Endothelial cell (in vitro differentiated cells): ENCODE measurements at places on chromosomes 5 and 9.

DNA sequence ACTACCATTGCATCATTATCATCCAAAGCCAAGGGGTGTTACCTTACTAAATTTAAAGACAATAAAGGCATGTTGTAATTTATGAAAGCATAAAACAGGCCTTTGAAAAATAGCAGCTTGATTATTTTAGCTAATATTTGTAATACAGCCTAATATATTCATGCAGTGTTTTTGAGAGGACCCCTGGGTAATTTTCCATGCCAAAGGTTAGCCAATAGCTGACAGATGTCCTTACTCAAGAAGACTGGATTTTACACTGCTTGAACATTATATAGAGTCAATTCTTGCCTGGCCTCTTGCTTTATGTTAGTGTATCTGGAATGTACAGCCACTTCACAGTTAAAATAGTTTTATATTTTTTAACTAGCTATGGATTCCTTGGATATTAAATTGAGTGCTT is 337.8 kb upstream of the PAPPA start:
- no peak for DNase-seq

DNA sequence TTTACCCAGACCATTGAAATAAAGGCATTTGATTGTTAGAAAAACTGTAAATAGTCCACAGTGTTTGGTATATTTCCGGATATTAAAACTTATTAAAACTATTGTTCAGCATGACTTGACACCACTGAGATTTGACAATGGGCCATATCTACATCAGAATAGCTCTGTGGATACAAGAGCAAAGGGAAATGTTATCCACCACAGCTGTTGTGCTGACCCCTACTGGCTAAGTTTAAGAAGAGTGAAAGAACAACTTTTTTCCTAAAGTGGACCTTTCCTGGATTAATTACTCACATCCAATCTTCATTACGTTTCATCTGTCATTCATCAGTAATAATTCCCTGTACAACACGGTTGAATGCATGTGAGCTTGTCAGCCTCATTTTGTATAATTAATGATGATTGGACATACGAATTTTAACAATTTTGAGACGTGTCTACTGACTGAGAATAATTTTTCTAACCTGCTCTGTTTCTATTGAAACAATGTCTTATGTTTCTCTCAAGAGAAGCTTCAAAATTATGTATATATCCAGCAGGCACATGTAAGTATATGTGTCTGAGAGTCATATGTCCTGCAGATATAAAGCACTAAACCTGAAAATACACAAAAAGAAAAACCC is 1952.6 kb downstream of the MAT2B start:
- DNase-seq: peak; percentile 33

- DNase-seq: no peak
Observed at GRCh38 chr5:118857700-118858099, 130.6 kb downstream of the DTWD2 start.

GRCh38 chr9:38047301-38048251 is 21.5 kb downstream of the SHB start:
- peak; percentile 62 for DNase-seq

DNA sequence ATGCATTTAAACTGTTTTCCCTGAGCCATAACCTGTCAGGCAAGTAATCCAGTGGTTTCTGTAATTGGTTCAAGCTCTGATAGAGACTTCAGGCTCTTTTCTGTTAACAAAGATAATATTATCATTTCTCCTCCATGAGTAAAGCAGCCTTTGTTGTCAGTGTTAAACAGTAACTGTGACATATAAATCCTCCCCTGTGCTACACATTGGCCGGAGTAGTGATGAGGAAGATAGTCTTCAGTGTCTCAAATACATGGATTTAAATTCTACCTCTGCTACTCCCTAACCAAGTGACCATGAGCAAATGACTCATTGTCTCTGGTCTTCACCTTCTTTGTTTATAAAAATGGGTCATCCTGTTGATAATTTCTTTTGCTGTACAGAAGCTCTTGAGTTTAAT is 615.5 kb upstream of the CHD1 start:
- DNase-seq: no peak

GRCh38 chr5:149731332-149731616 is 1.2 kb downstream of the PPARGC1B start:
- DNase-seq: no peak

GRCh38 chr5:78056901-78057514 is 237.5 kb downstream of the AP3B1 start:
- DNase-seq: no peak

GRCh38 chr9:127154390-127155191 is 32.2 kb upstream of the ANGPTL2 start:
- no peak for DNase-seq

DNA sequence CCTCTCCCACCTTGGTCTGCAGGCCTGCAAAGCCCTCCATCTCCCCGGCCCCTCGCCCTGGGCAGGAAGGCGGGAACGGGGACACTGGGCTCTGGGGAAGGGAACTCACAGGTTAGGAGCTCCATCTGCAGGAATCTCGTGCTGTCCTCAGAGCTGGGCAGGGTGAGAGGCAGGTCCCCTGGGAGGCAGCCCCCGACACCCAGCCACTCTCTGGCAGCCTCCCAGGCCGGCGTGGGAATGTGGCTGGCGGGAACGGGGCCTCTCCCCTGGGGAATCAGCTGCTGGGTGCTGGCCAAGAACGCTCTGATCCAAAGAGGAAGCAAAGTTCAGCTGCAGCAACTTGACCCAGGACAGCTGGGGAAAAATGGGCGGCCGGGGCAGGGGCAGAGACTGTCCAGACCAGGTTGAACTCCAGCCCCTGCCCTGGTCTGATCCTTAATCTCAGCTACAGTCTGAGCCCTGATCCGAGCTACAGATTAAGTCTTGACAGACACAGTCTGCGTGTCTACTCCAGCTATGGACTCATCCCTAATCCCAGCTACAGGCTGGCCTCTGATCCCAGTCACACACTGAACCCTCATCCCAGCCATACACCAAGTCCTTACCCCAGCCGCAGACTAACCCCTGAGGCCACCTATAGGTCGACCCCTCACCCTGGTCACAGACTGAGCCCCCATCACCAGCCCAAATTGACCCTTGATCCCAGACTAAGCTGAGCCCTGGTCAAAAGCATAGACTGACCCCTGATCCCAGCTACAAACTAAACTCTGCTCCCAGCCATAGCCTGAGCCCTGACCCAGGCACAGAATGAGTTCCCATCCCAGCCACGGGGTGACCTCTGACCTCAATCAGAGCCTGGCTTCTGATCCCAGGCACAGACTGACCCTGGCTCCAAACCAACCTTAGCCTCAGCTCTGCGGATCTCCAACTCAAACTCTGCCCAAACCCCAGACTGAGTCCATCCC is 37.3 kb upstream of the EGFL7 start:
- no peak for DNase-seq

GRCh38 chr9:101126556-101126955 is 98.0 kb downstream of the PLPPR1 start:
- DNase-seq: no peak

DNA sequence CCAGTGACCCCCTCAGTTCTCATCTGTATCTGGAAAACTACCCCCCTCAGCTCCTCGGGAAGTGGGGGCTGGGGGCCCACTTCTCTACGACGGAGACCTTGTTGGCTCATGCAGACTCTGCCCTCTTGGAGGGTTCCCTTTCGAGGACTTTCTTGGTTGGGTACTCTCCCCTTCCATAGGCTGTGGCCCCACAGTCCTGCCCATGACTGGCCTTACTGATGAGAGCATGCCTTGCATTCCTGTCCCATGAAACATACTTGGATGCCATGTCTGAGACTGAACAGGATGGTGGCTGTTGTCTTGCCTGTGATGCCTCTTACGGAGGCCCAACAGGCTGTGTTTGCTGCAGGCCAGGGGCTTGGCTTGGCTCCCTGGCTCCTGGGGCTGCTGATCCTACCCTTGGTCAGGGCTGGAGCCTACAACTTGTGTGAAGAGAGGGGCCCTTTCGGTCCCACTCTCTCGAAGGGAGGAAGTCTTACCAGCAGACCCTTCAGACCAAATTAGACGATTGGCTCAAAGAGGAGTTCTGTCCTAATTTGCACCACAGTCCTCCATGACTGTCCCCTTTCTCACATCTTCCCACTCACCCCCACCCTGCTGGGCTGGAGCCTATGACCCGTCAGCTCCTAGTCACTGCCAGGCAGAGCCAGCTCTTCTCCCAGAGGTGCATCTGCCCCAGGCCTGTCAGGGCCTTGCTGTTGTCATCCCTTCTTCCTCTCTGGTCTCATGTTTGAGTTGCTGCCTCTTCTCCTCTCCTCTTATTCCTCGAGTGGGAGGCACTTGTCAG is 109.9 kb downstream of the CACNA1B start:
- no peak for DNase-seq

- DNase-seq: no peak
Observed at GRCh38 chr5:138843316-138844124, 31.6 kb downstream of the LRRTM2 start.

- no peak for DNase-seq
Observed at GRCh38 chr9:114119242-114120191, 20.4 kb upstream of the KIF12 start.

- DNase-seq: no peak
Observed at GRCh38 chr5:2352101-2352861, 399.2 kb downstream of the IRX2 start.

- DNase-seq: no peak
Observed at GRCh38 chr5:135248801-135249231, 150.2 kb downstream of the MACROH2A1 start.

GRCh38 chr9:8085986-8086385 is 286.4 kb upstream of the DMAC1 start:
- DNase-seq: no peak

- no peak for DNase-seq
Observed at GRCh38 chr9:121784731-121785411, 133.4 kb downstream of the DAB2IP start.

GRCh38 chr5:59186623-59187022 is 603.7 kb downstream of the RAB3C start:
- no peak for DNase-seq

DNA sequence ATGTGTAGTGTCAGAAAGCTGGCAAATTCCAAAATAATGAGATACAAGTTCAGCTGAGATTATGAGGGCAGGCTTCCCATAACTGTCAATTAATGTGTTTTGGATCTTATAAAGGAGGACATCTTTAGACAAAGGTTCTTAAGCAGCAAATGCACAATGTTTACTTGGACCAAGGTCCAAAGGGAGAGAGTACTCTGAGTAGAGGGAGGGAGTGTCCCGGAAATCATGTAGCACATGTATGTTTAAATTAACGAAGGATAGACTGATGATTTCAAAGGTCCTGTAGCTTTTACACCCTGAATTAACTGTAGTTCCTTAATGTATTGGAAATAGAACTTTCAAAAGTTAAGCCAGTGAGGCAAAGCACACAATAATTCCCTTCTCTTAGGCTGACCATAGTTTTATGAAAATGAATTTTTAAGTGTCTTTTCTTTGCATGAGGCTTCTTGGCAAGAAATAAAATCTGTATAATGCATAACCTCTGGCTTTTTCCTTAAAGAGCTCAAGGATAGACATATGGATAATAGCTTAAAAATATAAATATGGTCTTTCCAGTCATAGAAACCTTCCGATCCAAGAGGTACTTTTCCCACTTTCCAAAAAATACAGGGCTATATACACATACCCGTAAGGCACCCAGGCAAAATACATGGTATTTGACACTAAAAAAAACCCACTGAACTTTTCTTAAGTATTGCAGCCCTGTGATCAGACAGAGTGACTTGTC is 93.0 kb downstream of the PCSK5 start:
- no peak for DNase-seq

DNA sequence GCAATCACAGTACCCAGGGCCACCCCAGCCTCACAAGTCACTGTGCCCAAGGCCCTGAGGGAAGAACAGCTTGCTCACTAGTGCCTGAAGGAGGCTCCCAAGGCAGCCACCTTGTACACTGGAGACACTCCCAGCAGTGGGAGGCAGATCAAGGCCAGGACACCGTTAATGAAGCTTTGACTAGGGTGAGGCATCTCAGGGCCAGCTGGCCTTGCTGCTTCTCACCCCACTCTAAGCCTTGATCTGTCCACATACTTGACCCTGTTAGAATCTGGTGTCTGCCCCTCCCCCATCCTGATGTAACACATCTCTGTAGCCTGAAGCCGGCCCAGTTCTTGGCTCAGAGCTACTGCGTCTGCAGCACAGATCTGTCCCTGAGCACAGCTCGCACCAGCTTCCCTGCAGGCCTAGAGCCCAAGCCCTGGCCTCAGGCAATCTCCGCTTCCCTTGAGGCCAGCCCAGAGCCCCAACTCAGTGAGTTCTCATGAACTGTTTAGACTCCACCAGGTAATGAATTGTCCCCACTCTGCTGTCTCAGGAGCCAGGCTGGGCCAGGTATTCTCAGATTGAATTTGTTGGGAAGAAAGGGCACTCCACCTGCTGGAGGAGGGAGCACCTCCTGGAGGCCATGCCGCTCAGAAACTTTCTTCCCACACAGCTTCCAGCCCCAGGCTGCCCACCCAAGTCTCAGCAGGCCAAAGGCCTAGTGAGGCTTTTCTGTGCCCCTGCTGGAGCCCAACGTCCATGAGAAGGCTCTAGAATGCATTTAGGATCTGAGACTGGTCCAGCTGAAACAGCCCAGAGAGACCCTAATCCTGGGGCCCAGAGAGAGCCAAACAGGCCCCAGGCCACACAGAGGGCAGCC is 13.4 kb upstream of the JADE2 start:
- no peak for DNase-seq

- DNase-seq: no peak
Observed at GRCh38 chr9:93187047-93187446, 3.1 kb downstream of the WNK2 start.

DNA sequence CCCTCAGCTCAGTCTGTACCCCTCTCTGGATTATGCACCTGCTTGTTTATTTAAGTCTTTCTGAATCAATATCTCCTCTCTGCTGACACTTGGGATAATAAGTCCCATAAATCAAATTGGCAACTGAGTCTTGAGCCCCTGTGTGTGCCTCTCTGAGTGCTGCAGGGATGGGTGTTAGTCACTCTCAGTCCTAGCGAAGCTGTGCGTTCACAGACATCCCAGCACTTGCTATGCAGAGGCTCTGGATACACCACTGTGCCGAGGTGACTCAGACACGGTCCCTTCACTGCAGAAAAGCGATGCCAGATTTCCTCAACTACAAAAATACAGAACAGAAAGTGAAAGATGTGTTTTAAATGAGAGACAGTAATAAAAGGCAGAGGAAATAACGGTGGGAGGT is 4.1 kb upstream of the KCNMB1 start:
- no peak for DNase-seq

DNA sequence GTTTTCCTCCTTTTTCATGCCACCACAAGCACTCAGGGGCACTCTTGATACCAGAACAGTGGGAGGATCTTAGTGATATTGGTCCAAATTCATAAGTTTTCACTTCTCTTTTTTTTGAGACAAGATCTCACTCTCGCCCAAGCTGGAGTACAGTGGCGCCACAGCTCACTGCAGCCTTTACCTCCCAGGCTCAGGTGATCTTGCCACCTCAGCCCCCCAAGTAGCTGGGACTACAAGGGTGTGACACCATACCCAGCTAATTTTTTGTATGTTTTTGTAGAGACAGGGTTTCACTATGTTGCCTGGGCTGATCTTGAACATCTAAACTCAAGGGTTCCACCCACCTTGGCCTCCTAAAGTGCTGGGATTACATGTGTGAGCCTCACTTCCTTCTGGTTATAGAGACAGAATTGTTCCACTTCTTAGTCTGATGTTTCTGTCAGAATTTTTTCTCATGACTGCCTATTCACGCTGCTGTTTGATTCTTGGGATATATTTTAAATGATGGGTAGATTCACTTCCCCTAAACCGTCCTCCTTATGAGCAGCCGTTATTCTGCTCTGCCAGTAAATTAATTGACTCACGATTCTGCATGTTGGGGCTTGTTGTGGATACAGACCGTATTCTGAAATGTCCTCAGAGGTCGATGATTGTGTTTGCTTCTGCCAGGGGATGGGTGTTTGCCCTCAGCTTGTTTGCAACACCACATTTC is 30.8 kb downstream of the MTAP start:
- DNase-seq: no peak

- DNase-seq: no peak
Observed at GRCh38 chr9:91391818-91392217, 30.1 kb upstream of the AUH start.

GRCh38 chr5:7348168-7348854 is 47.6 kb upstream of the ADCY2 start:
- DNase-seq: no peak
